ENCODE measurements at places on chromosomes 4 and X. TPM values are rescaled to one million over a fixed set of nuclear protein-coding genes. Genes with fewer than 3 reads are reported as not detected.

SPINK2 gene
- not detected for total RNA-seq

DNA sequence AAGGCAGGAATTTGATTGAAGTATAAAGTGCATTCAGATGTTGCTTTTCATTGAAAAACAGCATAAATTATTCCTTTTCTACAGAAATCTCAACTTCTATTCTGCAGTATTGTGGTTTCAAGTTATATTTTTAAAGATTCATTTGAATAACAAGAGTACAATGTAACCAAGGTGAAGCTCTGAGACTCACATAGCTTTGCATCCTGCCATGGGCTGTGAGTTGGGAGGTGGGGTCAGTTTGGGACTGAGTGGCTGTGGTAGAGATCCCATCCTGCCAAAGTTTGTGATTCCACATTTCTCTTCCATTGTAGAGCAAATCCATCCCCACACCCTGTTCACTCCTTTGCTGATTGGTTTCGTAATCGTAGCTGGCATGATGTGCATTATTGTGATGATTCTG is 69.2 kb downstream of the KIT start:
- no peak for DNase-seq

GRCh38 chr4:155540698-155541097 is 126.0 kb upstream of the GUCY1A1 start:
- DNase-seq = no peak

DNA sequence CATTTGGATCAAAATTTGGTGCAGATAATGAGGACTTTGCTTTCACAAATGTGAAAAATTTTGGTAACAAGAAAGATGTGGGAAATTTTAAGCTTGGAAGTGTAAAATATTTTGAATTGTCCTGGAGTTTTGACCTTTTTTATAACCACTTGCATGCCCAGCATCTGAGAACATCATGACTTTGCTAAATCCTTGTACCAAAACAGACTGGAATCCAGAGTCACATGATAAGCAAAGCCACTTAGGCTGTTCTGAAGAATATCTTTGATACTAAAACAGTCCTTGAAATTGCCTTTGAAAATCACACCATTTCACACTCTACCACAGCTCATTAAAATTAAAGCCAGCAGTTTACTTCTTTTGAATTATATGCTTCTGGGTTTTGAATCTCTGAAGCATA is 2.5 kb upstream of the PPM1K start:
- no peak for DNase-seq

VCX3B gene
- not detected for total RNA-seq

GRCh38 chrX:46703980-46704379 is 54.9 kb downstream of the SLC9A7 start:
- DNase-seq = no peak

DNA sequence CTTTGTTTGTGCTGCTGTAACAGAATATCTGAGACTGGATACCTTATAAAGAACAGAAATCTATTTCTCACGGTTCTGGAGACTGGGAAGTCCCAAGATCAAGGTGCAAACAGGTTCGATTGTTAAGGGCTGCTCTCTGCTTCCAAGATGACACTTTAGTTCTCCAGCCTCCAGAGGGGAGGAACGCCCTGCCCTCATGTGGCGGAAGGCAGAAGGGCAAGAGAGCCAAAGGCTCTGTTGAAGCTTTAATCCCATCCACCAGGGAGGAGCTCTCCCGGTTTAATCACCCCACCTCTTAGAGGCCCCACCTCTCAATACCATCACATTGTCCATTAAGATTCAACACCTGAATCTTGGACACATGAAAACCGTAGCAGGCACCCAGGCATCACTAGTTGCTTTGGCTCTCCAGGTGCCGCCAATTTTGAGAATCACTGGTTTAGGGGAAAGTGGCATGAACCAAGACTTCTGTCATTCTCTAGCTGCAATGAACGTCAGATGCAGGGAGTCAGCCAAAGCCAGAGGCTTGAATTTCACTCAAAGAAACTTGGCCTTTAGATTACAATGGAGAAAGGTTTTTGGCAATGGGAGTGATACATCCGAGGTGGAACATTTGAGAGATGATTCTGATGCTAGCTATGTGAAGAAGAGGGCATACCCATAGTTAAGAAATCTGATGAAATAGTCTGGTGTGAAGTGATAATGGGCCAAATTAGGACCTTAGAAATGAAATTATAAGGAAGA is 15.7 kb downstream of the FHL1 start:
- peak; percentile 68 for DNase-seq

DNA sequence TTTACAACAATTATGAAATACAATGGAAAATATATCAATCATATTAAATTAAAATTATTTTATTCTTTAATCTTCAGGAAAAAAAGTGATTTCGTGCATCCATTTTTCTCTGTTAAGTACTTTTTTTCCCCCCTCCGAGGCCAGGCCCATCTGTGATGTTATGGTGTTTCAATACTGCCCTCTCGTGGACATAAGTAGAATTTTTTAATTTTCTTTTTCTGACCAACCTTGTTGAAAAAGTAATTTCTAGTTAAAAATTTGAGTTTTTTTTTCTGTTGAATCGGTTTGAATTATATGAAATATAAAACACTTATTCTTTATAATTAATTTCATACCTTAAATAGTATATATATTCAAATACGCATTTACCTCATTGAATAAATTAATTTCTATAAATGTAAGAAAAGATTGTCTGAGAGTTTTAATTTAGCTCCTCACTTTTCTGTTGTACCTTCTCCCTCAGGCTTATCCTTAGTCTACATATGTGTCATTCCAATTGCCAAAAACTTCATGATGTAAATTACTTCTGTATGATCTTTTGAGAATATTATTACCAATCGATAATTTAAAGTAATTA is 175.8 kb upstream of the TECRL start:
- DNase-seq = no peak

NAP1L3 gene
- 2.6 TPM for total RNA-seq

DNA sequence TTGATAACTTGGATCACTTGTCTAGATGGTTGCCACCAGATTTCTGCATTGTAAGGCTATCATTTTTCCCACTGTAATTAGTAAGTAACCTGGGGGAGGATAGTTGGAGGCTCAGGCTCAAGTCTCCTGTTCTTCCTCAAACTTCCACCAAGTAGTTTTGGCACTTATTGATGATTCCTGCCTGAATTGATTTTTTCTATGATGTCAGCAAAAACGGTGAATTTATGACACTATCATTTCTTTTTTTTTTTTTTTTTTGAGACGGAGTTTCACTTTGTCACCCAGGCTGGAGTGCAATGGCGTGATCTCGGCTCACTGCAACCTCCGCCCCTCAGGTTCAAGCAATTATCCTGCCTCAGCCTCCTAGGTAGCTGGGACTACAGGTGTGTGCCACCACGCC is 12.4 kb downstream of the TMSB4X start:
- no peak for DNase-seq

Data from heart left ventricle (tissue), 16 donors.